ENCODE measurements at places on chromosomes 16 and 17.

GRCh38 chr16:2866431-2866830 is 8.5 kb upstream of the PRSS22 start:
- DNase-seq = no peak

- no peak for DNase-seq
These were observed 11.8 kb downstream of the MAP2K3 start for GRCh38 chr17:21296097-21297025.

GRCh38 chr17:79794659-79795511 is 2.0 kb downstream of the CBX8 start:
- DNase-seq = no peak

GRCh38 chr17:40022961-40023541 is 7.8 kb downstream of the CSF3 start:
- DNase-seq = no peak
